Left cardiac atrium (tissue), 4 donors: ENCODE measurements at places on chromosomes 12 and 14. TPM values are rescaled to one million over a fixed set of nuclear protein-coding genes. Genes with fewer than 3 reads are reported as not detected.

GRCh38 chr14:65943916-65944410, 531.4 kb downstream of the FUT8 start:
- DNase-seq: no peak

GRCh38 chr12:106128585-106129328, 10.0 kb downstream of the NUAK1 start:
- no peak for DNase-seq

- DNase-seq: peak; percentile 48
These were observed 27.9 kb downstream of the IRF2BPL start for GRCh38 chr14:77000340-77001270.

DNA sequence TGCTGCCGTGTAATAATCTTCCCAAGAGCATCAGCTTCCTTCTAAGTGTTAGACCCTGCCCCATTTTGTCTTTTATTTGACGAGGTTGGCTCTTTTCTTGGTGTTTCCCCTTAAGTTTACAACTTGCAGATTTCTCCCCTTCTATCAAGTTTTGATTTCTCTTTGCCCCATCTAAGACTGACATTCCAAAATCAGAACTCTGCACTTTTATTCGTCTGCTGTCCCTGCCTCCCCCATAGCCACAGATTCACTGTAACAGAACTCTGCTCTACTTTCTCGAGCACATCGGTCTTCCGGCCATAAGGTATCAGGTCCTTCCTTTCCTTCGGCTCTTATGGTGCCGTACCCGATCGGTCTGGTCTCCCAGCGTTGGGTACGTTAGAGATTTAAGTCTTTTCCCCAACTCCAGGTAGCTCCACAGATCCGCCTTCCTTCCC, 563 bp downstream of the DCP1B start:
- no peak for DNase-seq

DNA sequence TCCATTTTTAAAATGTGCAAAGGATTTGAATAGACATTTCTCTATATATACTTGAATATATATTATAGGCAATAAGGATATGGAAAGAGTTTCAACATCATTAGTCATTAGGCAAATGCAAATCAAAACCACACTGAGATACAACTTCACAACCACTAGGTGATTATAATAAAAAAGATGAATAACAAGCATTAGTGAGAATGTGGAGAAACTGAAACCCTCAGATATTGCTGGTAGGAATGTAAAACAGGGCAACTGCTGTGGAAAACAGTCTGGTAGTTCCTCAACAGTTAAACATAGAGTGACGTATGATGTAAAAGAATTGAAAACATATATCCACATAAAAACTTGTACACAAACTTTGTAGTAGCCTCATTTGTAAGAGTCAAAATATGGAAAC, 11.7 kb upstream of the BATF start:
- DNase-seq: no peak

GRCh38 chr12:132145334-132145733, 1.1 kb downstream of the NOC4L start:
- DNase-seq: no peak

DNA sequence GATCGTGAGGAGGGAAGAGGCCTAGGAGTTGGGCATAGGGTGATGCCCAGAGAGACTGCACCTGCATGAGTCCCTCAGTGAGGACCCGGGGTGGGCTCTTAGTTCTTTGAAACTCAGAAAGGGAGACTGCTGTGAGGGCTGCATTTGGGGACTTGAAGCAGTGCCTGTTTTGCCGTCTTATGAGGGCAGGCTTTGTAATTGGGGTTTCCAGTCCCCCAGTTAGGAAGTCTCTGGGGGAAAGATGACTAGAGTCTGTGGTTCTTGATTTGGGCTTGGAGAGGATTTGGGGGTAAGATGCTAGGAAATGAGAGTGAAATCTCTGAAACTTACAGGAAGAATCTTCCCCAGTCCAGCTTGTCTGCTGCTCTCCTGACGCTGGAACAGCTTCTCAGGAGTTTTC, 99.6 kb downstream of the ARF6 start:
- DNase-seq: no peak

DNA sequence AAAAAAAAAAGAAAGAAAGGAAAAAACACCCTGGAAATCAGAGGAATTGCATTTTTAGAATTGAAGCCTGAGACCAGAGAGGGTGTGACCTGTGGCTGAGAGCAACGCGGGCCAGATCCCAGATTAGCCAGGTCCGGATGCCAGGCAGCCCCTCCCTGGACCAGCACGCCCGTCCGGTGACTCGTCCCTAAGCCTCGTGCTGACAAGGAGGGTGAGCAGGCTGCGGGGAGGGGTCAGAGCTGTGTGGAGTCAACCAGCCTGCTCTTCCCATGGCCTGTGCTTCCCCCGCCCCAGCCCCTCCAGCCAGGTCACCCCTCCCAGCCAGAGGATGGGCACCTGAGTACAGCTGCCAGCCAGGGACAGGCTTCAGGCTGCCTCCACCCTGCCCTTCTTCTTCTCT, 4.2 kb upstream of the KLC1 start:
- peak; percentile 87 for DNase-seq

GRCh38 chr12:81492131-81492720, 266.9 kb downstream of the PPFIA2 start:
- no peak for DNase-seq

DNA sequence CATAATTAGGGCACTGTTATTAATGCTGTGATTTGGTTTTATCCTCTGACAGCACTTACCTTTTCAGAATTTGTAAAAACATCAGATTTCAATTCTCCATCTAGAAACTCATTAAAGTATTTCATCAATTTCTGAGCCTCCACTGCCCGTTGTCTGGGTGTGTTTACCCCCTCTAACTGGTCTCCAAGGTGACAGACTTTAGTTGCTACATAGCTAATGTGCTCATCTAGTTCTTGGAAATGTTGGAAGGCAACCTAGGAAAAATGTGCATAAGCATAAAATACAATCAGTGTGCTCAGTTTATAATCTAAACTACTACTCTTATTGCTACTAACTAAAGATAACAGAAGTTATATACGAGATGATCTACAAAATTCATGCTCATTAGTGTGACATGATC, 24.6 kb downstream of the EXOC5 start:
- no peak for DNase-seq

GRCh38 chr12:13032164-13032563, 12.0 kb upstream of the FAM234B start:
- DNase-seq: no peak

Gene CCDC184
- total RNA-seq: 1.2 TPM

Gene RPL41
- 2,337 TPM for total RNA-seq

Gene NEUROD4
- total RNA-seq: not detected

Gene POLE
- total RNA-seq: 9.3 TPM

Gene SLCO1C1
- 3.7 TPM for total RNA-seq

Gene NEDD1
- 11.0 TPM for total RNA-seq

Gene ZNF839
- 6.4 TPM for total RNA-seq

Gene CCDC77
- 5.0 TPM for total RNA-seq

Gene KRT72
- not detected for total RNA-seq
